Neural progenitor cell (in vitro differentiated cells): ENCODE measurements at places on chromosomes 6 and 20.
A peak's percentile ranks its signal among the peaks of the same experiment; 100 is the strongest.

GRCh38 chr6:106560996-106561685 lies 68.2 kb downstream of the RTN4IP1 start:
- no peak for DNase-seq

- no peak for DNase-seq
Measured at GRCh38 chr20:53284696-53285095, 308.9 kb downstream of the ZNF217 start.

GRCh38 chr6:149898966-149899365 lies 1.1 kb upstream of the RAET1E start:
- no peak for DNase-seq

- DNase-seq: peak; percentile 52
Measured at GRCh38 chr6:95847061-95847460, 168.7 kb upstream of the FUT9 start.

GRCh38 chr6:159331451-159331850 lies 162.3 kb downstream of the FNDC1 start:
- DNase-seq: no peak

- DNase-seq: no peak
Measured at GRCh38 chr6:122621638-122622037, 11.4 kb downstream of the PKIB start.

GRCh38 chr6:44203955-44204354 lies 12.8 kb upstream of the MYMX start:
- DNase-seq: no peak

GRCh38 chr6:17714879-17715851 lies 8.4 kb upstream of the NUP153 start:
- DNase-seq: no peak

DNA sequence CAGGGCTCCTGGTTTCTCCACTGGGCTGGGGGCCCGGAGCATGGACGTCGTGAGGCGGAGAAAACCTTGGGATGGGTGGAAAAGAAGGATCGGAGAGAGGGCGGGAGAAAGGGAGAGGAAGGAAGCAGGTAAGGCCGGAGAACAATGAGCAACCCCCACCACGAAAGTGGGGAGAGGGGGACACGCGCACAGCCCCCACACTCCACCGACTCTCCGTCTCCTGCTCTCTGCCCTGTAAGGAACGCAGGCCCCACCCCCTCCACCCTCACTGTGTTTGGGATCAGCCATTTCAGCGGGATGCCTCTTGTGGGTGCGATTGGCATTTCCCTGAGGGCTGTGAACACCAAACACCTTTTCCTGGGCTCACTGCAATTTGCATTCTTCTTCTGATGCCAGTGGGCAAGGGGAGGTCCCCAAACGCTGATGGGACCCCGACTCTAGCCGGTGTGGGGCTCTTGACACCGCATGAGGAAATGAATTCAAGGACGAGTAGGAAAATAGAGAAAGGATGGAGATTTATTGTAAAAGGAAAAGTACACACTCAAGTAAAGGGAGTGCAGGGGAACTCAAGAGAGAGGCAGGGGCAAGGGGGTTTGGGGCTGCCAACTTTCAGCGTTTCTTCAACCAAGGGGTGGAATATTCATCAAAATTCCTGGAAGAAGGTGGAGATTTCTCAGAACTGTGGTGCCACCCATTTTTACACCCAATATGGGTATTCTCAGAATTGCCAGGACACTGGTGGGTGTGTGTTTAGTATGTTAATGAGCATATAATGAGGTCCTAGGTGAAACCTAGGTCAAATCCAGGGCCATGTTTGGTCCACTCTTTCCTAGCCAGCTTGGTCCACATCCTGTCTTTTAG lies 13.1 kb upstream of the RAET1L start:
- DNase-seq: peak; percentile 29

DNA sequence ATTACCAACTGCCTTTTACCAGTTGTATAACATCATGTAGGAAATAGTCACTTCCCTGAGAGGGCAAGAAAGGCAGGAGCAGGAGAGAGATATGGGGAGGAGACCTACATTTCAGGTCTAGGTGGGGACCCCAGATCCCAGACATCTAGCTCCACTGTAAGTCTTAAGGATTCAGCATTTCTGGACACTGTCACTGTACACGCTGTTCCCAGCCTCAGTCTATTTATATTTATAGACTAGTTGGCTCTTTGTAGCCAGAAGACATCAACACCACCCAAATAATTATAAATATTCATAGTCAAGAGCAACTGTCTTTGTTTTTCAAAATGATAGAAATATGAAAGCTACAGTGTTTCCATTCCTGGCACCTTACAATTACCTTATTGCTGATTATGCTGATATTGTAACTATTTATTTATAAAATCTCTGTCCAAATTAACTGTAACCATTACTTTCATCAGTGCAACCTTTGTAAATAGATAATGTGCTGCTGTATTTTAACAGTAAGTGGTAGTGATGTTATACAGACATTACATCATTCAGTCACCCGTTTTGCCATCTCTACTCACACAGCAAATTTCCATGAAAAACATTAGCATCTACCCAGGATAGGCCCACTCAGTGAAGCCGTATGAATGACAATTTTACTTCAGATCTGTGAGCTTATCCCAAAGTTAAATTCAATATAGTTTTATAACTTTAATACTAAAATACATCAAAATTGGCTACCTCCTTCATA lies 162.8 kb downstream of the PTPRK start:
- DNase-seq: no peak

DNA sequence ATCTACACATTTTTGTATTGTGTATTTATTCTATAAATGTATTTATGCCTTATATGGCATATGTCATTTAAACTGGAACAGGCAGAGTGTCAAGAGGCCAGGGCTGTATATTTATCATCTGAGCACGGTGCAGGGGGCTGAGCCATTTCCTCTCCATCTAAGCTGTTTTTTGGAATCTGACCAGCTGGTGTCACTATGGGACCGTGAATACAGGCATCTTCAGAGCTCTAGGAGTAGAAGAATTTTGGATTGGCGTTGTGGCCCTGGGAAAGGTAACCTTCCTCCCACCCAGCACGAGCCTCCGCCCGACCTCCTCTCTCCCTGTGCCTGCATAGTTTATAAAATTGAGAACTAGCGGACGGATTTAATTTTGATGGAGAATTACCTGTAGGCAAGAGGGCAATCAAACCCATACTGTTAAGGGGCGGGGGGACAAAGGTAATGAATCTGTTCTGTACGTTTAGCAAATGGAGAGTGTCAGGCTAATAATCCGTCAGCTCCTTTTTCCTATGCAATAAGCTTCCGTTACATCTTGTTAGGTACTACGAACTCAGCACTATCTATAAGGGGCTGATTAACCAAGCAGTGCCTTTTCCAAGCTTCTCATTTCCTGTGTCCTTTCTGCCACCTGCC lies 29.0 kb upstream of the EEF1E1 start:
- DNase-seq: peak; percentile 81

DNA sequence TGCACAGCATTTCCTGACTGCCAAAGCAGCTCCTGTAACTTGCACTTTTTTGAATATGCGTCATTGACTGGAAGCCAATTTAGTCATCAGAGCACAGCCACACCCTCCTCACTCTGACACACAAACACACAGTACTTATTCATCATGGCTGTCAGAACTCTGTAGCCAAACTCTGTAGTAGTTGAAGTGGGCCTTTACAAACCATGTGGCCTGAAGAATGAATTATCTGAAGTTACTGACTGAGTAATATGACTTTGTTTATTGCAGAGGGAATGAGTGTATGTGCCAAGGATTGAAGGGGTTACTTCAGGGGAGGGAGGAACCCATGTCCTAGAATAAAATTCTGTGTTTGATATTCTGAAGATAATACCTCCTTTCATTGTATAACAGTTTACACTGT lies 102.7 kb downstream of the FIG4 start:
- no peak for DNase-seq

DNA sequence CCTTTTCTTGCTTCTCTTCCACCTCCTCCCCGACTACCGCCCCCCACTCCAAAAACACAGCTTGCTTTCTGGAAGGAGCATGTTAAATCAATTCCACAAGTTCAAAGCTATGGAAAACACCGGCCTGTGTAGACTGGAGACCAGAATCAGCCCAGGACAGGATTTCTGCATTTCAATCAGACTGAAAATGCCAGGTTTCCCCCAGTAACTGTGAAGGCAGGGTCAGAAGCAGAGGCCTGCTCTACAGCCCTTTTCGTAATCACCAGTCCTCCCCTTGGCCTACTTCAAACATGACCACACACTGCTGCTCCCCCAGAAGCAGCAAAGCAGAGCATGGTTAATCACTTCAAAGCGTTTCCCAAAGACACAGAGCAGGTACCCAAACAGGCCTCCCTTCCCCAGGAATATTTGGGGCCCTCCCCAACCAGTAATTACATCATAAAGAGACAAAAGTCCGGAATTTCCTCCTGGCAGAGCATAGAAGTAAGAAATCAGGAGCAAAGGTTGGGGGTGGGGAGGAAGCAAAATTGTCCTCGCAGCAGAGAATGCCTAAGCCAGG lies 38.4 kb downstream of the ZMYND8 start:
- peak; percentile 24 for DNase-seq

- no peak for DNase-seq
Measured at GRCh38 chr6:148906386-148906785, 159.6 kb downstream of the UST start.
